ENCODE measurements at places on chromosomes 2 and 18.

GRCh38 chr18:35777039-35777438 lies 195.4 kb upstream of the RMP24 start:
- no peak for DNase-seq

DNA sequence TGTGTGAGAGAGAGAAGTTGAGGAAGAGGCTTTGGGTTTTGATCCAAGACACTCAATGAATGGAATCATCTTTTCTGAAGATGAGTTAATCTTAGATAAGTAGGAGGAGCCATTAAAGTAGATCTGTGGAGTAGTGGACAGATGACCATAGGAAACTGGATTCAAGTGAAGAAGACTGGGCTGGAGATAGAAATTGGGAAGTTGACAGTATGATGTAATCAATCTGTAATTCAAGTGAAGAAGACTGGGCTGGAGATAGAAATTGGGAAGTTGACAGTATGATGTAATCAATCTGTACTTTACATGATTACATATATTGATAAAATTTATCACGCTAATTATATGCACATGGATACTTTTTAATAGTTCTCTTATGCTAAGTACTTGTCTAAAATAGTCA lies 92.8 kb downstream of the PHLPP1 start:
- no peak for DNase-seq

- DNase-seq = peak; percentile 80
Measured at GRCh38 chr2:46062637-46063412, 234.4 kb upstream of the EPAS1 start.

DNA sequence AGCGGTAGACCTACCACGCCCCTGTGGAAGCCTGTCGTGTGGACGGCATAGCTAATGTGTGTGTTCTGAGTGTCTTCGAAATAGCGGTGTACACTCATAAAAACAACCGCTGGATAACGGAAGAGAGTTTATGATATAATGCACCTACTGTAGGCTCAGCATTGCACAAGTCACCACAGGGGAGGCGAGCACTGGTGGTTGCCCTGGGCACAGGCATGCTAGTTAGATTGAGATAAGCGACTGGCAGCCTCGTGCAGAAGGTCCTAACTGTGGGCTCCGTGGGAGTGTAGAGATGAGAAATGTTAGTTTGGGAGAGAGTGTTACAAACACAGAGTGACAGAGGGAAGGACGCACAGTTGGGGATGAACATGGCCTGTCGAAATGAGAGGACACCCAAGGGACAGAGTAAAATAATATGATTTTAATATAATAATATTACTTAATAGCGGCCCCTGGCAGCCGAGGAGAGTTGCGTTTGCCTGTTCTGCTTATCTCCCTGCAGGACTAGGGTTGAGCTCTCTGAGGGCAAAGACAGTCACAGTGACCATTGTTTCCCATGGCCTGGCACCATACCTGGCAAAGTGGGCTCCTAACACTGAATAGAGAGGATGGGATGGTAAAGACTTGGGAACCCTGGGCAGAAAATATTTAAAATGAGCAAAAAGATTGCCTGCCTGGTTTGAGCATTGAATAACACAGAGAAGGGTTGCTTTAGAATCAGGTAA lies 204.2 kb downstream of the GBX2 start:
- no peak for DNase-seq

GRCh38 chr18:60372596-60372995 lies at the start of gene MC4R:
MC4R (minus strand) TSS chr18:60372775; CDS start chr18:60372349, 426 bp downstream.
- peak; percentile 72 for DNase-seq

DNA sequence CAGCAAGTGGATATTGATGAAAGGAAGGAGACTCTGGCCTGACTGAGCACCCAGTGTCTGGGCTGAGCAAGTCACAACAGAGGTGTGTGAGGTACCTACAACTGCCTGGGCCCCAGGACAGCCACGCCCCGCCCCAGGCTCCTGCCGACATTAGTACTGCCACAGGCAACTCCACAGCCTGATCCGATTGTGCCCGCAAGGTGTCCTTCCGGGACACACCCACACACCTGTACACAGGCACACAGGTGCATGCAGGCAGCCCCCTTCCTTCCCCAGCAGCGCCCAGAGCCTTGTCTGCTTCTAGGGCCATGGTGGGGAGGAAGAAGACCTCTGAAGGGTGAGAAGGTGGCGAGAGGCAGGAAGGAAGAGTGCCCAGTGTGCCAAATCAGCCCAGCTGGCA lies 83.6 kb downstream of the TNS1 start:
- no peak for DNase-seq

DNA sequence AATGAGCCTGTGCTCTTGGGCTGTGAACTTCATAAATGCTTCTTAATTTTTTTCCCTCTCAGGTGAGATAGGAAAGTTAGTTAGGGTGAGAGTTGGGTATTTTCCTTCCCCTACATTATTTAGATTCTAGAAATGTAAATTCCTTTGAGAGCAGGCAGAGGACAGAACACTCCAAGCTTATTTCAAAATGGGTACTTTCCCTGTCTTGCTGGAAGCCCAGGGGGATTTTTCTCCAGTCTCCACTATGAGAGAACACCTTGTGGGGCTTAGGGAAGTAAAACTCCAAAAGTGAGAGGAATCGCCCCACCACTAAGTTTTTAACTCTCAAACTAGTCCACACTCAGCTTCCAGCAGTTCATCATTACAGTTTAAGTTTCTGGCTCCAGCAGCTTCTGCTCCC lies 253.2 kb upstream of the CTAGE1 start:
- no peak for DNase-seq
